ENCODE measurements at places on chromosomes 7 and 10. TPM values are rescaled to one million over a fixed set of nuclear protein-coding genes. Genes with fewer than 3 reads are reported as not detected.
A peak's percentile ranks its signal among the peaks of the same experiment; 100 is the strongest.

MYH16 gene
- not detected for total RNA-seq

DNA sequence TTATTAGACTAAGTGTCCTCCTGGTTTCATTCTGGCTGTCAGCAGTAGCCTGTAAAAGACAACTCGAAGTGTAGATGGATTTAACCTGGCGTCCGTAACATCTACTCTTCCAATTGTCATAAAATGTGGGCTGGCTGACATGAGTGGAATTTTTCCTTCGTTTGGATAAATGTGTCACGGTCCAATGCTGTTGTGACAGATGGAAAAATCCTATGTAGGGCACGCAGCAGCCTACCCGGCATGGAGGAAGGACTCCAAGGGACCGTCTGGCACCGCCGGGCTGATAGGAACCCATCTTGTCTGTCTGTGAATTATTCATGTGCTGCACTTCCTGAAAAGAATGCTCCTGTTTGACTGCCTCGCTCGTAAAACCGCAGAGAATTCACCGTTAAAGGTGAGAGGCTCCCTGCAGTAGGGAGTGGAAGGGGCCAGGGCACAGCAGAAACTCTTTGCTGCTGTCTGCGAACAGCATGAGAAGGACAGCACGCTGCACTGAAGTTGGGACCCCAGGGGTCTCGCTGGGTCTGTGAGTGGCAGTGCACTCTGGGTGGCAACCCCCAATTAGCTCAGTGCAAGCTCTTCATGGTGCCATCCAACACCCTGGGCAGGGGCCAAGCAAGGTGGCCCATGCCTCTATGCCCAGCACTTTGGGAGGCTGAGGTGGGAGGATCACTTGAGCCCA, 1.6 kb upstream of the ORAI2 start:
- H3K27ac ChIP-seq, result no peak overlapping the region
- peaks cover 5% of the 10 kb centered on the region for H3K4me1 ChIP-seq
- H3K4me3 ChIP-seq, result no peak overlapping the region
- H3K36me3 ChIP-seq, result 0 out of 2 replicates have a peak, but pooled peaks cover 4% of the 10 kb centered on the region
- no peak for DNase-seq

DNA sequence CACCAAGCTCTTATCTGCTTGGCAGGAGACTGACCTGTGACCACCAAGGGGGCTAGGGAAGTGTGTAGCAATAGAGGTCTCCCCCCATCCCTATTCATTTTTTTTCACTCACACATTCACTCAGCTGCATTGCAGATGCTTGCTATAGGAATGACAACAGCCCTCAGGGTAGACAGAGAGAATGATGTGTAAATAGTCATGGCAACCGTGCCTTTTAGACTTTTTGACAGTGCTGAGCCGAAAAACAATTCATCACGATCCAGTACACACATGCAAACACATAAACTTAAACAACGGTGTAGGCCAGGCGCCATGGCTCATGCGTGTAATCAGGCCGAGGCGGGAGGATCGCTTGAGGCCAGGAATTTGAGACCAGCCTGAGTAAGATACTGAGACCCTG, 7.6 kb upstream of the ELN start:
- DNase-seq, result peak; percentile 54
- peaks cover 35% of the 10 kb centered on the region for H3K4me1 ChIP-seq
- H3K27me3 ChIP-seq, result no peaks in the 10 kb centered on the region
- H3K36me3 ChIP-seq, result no peaks in the 10 kb centered on the region
- H3K27ac ChIP-seq, result no peak overlapping the region

- H3K27me3 ChIP-seq, result no peaks in the 10 kb centered on the region
- H3K4me1 ChIP-seq, result peaks cover 7% of the 10 kb centered on the region
- no peak overlapping the region for H3K4me3 ChIP-seq
- DNase-seq, result peak; percentile 5
- H3K27ac ChIP-seq, result peak overlapping the region; percentile 29
- no peaks in the 10 kb centered on the region for H3K36me3 ChIP-seq
These were observed 120.5 kb upstream of the IMMP2L start for GRCh38 chr7:111682588-111683340.

ZFAND4 gene
- 5.3 TPM for total RNA-seq

GRCh38 chr10:119461380-119461779, 81.1 kb downstream of the RGS10 start:
- no peak overlapping the region for H3K4me3 ChIP-seq
- H3K27me3 ChIP-seq, result no peaks in the 10 kb centered on the region
- peaks cover 12% of the 10 kb centered on the region for H3K4me1 ChIP-seq
- H3K36me3 ChIP-seq, result no peaks in the 10 kb centered on the region
- DNase-seq, result no peak

GRCh38 chr7:127874951-127875608, 156.2 kb downstream of the LRRC4 start:
- H3K27me3 ChIP-seq, result no peaks in the 10 kb centered on the region
- H3K4me3 ChIP-seq, result no peak overlapping the region
- no peak for DNase-seq
- no peaks in the 10 kb centered on the region for H3K36me3 ChIP-seq
- no peak overlapping the region for H3K27ac ChIP-seq

ZNF117 gene
- 9.8 TPM for total RNA-seq

FKBP14 gene
- total RNA-seq, result 29.7 TPM

- H3K36me3 ChIP-seq, result peaks cover 70% of the 10 kb centered on the region
- H3K4me1 ChIP-seq, result no peaks in the 10 kb centered on the region
- H3K4me3 ChIP-seq, result no peak overlapping the region
- H3K27ac ChIP-seq, result no peak overlapping the region
- DNase-seq, result no peak
- no peaks in the 10 kb centered on the region for H3K27me3 ChIP-seq
These were observed 21.3 kb downstream of the TIAL1 start for GRCh38 chr10:119575506-119575905.

DNA sequence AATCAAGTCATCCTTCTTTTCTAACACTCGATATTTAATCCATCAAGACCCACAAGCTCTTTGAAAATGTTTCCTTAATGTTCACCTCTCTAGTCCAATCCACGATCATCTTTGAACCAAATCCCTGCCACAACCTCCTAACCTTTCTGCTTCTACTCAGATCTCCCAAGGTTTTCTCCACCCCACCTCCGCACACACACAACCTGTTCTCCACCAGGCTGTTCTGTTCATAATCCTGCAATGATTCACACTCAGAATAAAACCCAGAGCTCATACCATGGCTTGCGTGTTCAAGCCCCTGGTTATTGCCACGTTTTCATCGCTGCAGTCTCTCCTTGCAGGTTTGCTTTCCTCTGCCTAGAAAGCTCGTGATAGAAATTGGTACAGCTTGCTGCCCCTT, 53.8 kb upstream of the BAMBI start:
- peaks cover 31% of the 10 kb centered on the region for H3K36me3 ChIP-seq
- no peak overlapping the region for H3K4me3 ChIP-seq
- no peak for DNase-seq
- no peaks in the 10 kb centered on the region for H3K4me1 ChIP-seq
- no peak overlapping the region for H3K27ac ChIP-seq

DNA sequence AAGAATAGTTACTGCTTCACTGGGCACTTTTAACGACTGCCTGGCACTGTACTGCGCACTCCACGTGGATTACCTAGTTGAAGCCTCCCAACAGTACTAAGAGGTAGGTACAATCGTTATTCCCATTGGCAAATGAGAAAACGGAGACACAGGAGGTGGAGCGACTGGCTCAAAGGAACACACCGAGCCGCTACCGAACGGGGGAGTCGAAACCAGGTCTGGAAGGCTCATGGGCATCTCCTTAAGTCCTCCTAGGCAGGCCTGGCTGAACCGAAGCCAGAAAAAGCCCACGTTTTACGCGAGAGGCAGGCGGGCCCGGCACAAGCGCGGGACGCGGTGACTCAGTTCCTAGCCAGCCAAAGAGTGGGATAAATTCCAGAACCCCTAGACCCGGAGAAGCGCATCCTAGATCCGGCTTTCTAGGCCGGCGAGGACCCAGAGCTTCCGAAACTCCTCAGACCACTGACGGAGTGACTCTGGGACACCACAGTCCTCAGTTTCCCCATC, 472 bp downstream of the PDAP1 start:
- H3K27me3 ChIP-seq, result no peaks in the 10 kb centered on the region
- peaks cover 8% of the 10 kb centered on the region for H3K4me1 ChIP-seq
- H3K4me3 ChIP-seq, result peak overlapping the region; percentile 87
- peaks cover 35% of the 10 kb centered on the region for H3K36me3 ChIP-seq

GRCh38 chr10:8454357-8454756, 399.9 kb downstream of the GATA3 start:
- H3K27me3 ChIP-seq, result no peaks in the 10 kb centered on the region
- no peak overlapping the region for H3K27ac ChIP-seq
- no peak overlapping the region for H3K4me3 ChIP-seq
- H3K36me3 ChIP-seq, result no peaks in the 10 kb centered on the region
- H3K4me1 ChIP-seq, result no peaks in the 10 kb centered on the region

COBL gene
- total RNA-seq, result 0.03 TPM

NKX2-3 gene
- not detected for total RNA-seq

SFRP5 gene
- not detected for total RNA-seq

DNA sequence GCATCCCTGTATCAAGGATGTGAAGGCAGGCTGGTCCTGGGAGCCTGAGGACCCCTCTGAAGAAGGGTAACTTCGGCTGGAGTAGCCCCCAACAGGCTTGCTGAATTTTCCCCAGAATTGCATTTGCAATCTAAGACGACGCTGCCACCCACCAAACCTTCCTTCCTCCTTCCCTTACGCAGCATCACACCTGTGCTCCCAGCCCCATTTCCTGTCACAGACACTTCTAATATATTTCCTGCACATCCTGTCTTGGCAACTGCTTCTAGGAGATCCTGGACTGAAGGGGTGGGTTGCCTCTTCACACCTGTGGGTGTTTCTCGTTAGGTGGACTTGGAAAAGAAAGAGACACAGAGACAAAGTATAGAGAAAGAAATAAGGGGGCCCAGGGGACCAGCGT, 9.4 kb upstream of the PGAM1 start:
- no peaks in the 10 kb centered on the region for H3K36me3 ChIP-seq
- H3K27me3 ChIP-seq, result no peaks in the 10 kb centered on the region
- H3K27ac ChIP-seq, result no peak overlapping the region
- no peak overlapping the region for H3K4me3 ChIP-seq
- H3K4me1 ChIP-seq, result no peaks in the 10 kb centered on the region

DNA sequence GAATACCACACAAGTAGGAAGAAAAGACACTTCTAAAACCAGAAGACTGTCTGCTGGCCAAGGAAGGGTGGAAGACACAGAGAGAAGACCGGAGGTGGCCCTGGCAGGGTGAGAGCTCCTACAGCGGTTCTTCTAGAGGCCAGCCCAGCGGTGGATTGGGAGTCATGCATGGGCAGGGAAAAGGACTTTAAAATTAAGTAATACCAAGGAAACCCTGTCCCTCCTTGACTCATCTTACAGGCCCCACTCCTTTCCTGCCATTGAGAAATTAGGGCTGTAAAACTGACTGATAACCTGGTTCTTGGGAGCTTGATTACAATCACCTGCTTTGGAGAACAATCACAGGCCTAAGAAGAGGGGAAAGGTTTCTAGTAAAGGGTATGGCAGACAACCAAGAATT, 16.1 kb downstream of the CALML3 start:
- H3K27ac ChIP-seq, result no peak overlapping the region
- H3K27me3 ChIP-seq, result no peaks in the 10 kb centered on the region
- peaks cover 6% of the 10 kb centered on the region for H3K4me1 ChIP-seq
- DNase-seq, result no peak
- H3K4me3 ChIP-seq, result no peak overlapping the region
